ENCODE measurements at places on chromosomes 12 and 14.

- no peak for DNase-seq
Observed at GRCh38 chr12:47574252-47575021, 131.4 kb downstream of the RPAP3 start.

DNA sequence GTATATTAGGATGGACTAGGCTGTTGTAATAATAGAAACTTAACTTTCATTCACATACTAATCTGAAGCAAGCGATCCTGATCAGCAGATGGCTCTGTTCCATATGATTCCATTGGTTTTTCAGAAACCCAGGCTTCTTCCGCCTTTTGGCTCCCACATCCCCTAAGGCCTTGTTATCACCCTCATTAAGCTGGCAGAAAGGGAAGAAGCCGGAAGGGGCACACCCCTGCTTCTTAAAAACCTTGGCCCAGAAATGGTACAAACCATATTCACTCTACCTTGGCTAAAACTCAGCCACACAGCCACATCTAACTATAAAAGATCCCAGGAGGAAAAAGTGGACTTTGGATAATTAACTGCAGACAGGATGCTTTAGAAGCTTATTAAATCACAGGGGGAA is 329.2 kb downstream of the PCNX1 start:
- DNase-seq, result peak; percentile 63

DNA sequence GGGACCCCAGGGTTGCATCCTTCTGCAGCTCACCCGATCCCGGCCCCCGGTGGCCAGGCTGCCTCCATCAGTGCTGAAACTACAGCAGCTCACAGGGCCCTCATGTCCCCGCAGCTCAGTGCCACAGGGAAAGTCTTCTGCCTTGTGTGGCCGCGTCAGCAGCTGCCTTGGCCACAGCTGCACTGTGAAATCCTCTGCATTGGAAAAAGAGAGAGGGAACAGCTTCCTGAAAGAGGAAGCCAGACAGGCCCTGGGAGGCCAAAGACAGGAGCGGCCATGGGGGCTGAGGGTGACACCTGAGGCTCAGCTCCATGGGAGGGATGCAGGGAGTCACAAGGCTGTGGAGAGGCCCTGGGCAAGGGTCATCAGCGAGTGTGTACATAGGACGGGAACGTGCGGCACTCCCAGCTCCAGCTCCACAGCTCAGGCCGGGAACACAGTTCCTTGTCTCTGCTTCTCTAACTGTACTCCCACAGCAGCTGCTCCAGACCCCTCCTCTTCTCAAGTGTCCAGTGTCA is 32.7 kb downstream of the PARP2 start:
- no peak for DNase-seq

DNA sequence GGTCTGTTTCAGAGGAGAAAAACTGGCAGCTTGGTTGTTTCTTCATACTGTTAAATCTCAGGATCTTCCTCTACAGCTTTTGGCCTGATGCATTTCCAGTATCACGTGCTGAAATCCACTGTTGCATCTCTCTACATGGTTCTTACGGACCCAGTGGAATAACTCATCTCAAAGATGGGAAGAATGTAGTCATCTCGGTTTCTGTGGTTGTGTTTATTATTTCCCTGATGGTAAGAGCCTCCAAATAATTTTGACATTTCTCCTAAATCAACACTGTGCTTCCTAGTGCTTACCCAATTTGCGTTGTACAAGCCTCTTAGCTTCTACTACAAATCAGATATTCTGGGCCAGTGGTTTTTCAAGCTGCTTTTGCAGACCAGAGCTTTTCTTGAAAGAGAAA is 812.8 kb downstream of the C12orf50 start:
- DNase-seq, result no peak

DNA sequence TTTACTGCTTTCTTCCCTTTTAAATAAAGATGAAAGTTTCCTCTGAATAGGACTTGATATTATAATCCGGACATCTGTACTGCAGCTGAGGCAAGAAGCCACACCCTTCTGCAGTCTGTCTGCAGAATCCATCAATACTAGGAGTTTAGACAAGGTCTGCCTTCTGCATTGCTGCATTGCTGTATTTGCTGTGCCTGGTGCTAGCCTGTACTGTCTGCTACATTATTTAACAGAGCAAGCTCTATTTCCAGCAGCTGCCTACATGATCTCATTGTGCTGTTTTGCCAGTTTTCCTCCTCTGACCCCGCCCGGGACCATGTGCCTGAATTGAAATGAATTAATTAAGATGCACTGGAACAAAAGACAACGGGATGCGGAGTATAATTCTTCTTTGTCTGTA is 1.7 kb downstream of the TUBA1A start:
- DNase-seq, result peak; percentile 63
